Activated naive CD4-positive, alpha-beta T cell (primary cell): ENCODE measurements at places on chromosomes 11 and 22.

DNA sequence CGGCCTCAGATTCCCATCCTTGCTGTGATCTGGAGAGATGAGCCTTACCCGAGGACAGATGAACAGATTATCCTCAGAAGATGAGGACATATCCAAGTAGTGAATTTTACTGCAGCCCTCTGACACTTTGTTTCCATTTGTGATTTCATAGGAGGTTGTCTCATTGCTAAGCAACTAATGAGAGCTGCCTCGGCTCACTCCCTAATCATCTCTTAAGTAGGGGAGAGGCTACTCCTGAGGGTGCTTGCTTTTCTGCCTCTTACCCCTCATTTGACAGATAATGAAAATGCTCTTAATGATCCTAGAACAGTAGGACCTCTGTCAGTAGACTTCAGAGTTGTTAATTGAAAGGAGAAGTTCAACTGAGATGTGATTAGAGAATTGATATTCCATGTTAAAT is 150.9 kb downstream of the TBC1D22A start:
- DNase-seq, result no peak

DNA sequence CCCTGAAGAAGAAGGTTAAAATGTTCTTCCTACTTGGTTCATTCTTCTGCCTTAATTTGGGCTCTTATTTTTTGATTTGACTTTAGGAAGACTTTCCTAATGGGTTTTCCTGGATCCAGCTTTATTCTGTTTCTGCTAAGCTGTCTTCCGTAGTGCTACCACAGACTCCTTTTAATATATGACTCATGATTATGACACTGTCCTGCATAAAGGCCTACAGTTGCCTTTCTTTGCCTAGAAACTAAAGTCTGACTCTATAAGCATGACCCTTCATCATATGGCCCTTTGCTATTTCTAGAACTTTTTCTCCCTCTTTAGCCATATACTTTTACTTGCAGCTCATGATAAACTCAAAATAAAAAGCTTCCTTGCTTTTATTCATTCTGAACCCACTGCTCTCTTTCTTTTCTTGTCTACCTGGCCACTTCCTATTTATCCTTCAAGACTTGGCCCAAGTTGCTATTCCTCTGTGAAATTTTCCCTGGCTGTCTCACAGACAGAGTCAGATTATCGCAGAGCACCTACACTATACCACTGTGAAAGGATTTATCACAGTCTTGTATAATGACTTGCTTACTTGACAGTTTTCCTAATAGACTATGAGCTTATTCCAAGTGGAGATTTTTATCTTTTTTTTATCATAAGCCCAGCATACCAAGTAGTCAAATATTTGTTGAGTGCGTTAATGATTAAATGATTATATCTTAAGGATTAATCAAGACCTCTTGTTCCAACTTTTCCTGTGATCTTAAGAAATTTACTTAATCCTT is 24.7 kb downstream of the TBCEL start:
- no peak for DNase-seq

DNA sequence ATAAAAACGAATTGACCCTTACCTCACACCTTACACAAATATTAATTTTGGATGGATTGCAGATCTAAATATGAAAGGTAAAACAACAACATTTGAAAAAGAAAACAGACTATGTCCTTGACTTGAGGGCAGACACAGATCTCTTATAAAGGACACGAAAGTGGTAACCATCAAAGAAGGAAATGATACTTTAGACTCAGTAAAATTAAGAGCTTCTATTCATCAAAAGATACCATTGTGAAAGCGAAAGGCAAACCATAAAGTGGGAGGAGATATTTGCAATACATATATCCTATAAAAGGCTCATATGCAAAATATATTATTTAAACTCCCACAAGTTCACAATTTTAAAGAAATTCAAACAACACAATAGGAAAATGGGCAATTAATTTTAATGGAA is 5.0 kb downstream of the HEPACAM start:
- DNase-seq, result no peak

- DNase-seq, result no peak
These were observed 108.4 kb downstream of the SPON1 start for GRCh38 chr11:14070896-14071295.

GRCh38 chr11:99275521-99275920 is 254.8 kb downstream of the CNTN5 start:
- no peak for DNase-seq

DNA sequence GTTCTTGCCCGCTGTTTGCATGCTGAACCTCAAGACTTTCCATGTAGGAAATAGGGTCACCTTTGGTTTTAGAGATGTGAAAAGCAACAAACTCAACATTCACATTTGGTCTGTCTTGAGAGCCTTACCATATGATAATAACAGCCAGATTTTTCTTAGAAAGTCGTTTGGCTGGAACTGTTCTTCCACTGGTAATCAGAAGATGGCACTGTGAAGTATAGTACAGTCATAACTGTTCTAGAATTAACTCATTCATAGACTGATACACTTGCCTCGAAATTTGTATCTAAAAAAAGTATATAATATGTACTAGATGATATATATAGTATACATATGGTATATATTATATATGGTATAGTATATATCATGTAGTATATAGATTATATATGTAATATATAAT is 12.3 kb downstream of the LUZP2 start:
- no peak for DNase-seq

- no peak for DNase-seq
These were observed 20.0 kb downstream of the CD82 start for GRCh38 chr11:44585421-44585820.

- no peak for DNase-seq
These were observed 82.5 kb downstream of the C22orf31 start for GRCh38 chr22:28978863-28979796.

DNA sequence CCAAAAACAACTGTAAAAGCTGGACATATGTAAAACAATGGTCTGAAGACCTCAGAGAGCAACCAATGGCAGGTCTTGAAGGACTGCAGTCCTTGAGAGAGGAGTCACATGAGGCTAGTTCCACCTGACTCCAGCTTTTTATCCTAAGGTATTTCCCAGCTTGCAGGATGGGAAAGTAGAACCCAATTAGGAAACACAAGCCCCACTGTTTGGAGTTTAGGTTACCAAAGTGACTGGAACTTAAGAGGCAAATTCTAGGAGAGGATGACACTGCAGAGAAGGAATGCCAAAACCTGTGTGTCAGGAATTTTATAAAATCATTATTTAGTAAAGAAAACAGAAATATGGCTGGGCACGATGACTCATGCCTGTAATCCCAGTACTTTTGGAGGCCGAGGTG is 18.4 kb downstream of the OR2AT4 start:
- DNase-seq, result no peak

DNA sequence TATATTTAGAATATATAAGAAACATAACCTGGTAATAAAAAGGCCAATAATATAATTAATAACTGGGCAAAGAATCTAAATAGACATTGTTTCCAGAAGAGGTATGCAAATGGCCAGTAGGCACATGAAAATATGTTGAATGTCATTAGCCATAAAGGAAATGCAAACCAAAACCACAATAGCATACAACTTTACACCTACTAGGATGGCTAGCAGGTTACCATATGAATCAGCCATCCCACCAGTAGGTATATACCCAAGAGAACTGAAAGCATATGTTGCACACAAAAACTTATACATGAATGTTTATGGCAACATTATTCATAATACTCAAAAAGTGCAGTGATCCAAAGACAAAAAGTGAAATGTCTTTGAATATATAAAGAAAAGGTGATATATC is 2.7 kb upstream of the OR2D2 start:
- DNase-seq, result no peak

- DNase-seq, result no peak
These were observed 68.9 kb downstream of the C11orf91 start for GRCh38 chr11:33631749-33632091.

DNA sequence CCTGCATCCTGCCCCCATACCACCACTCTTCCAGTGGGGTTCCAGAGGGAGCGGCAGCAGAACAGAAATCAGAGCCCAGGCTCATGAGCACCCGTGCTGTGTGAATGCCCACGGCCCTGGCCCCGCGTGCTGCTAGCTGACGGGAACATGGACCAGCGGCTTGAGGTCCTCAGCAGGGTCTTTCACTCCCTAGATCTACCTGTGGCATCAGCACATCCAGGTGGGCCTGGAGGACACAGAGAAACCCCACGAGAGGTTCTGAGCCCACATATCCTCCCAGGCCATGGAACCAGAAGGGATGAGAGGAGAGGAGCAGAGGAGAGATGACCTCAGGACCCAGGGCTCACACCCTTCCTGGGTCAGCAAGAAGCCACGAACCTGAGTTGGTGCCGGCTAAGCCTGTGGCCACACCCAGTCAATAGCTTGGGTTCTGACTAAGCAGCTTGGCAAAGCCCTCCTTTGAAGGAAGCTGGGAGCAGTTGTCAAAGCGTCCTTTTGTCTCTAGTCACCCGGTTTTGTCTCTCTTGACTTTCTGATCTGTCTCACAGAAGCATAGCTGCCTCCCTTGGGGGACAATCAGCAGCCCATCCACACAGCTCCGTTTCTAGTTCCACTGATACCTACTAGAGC is 89.3 kb upstream of the LMO1 start:
- DNase-seq, result no peak

GRCh38 chr11:119530509-119530908 is 107.5 kb upstream of the THY1 start:
- no peak for DNase-seq

- DNase-seq, result no peak
These were observed 27.4 kb downstream of the RRAS2 start for GRCh38 chr11:14331476-14332136.
